Stimulated activated CD8-positive, alpha-beta memory T cell treated with anti-CD3 and anti-CD28 coated beads, Interleukin-2, amount 100 ng/mL, for 48 hours (primary cell): ENCODE measurements at places on chromosomes 7 and 10.

DNA sequence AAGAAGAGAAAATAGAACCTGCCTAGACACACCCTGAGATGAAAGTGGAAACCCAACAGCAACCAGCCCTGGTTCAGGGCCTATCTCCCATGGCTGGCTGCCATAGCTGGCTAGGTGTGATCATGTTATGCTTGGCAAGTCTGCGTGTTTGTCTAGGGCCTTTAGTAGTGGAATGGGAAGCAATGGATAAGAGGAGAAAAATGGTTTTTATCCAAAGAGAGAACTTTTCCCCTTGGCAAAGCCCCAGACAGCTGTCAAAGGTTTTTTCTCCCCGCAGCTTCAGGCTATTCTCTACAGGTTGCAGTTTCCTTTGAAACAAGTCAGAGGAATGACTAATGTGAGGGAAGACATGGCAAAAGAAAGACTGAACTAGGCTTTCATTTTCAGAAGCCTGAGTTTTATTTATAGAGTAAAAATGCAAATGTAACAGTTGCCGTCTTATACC lies 161.5 kb downstream of the SEMA3D start:
- no peak for DNase-seq

GRCh38 chr7:113652501-113652900 lies 266.3 kb downstream of the PPP1R3A start:
- no peak for DNase-seq

DNA sequence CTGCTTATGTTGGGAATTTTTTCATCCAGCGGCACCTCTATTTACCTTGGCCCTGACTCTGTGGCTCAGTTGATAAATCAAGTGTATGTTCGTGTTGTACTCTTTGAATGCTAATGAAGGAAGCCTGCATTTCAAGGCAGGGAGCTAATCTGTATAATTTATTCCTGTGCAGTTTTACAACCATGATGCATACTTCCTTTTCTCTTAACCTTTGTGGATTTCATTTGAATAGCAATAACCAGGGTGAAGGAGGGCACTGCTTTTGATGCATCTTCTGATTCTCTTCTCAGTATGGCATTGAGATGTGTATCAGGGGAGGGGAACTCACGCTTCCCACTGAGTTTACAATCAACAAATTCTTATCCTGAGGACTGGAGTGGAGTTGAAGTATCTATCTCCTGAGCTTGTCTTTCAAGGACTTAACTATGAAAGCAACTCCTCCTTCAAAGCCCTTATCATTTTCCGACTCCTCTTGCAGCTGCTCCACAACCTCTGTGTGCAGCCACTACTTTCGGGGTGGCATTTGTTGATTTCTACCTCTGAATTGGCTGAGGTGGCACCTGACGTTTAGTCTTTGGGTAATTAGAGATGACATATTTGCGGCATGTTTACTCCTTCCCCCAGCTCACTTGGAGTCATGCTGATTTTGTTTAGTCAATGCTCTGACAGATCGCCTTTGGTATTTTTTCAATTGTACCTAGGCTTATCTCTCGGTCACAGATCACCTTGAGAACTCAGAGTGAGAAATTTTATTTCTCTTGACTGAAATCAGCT lies 275.2 kb downstream of the PHTF2 start:
- DNase-seq: no peak

DNA sequence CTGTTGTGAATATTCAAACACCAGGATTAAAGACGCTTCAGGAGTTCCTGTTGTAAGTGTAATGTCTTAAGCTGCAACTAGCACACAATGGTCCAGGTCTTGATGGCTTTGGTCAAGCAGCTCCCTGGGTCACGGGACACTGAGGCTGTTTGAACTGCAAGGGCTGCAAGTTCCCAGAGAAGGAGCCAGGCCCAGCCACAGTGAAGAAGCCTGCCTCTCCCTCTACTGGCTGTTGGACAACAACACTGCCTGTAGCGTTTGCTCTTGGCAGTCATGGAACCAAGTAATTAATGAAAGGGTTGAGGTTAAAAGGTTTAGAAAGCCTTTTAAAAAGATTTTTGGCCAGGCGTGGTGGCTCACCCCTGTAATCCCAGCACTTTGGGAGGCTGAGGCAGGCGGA lies 31.9 kb upstream of the GUSB start:
- DNase-seq: no peak

- no peak for DNase-seq
These were observed 1221.4 kb downstream of the GATA3 start for GRCh38 chr10:9275861-9276260.

- no peak for DNase-seq
These were observed 69.1 kb downstream of the C10orf120 start for GRCh38 chr10:122630526-122630925.

DNA sequence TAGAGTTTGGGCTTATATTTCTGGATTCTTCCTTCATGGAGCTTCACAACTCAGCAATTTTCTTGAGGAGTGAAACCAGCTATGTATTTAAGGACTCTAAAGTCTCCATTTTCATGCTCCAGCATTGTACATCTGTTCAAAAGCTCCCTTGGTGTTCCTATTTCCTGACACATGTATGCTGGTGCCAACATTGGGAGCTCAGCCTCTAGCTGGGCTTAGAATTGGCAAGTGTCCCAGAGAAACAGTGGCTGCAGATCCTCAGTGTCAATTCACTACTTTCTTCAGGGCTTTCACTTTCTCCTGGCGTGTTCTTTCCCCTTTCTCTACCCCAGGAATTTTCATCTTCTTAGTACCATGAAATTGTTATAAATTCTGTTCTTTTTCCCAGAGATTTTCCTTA lies 103.1 kb downstream of the ZNF467 start:
- no peak for DNase-seq

GRCh38 chr7:141708351-141708750 lies at the start of gene WEE2:
TSS of gene WEE2 (plus strand) at chr7:141708353. CDS start at chr7:141708759, 406 bp downstream.
- DNase-seq: no peak

- DNase-seq: no peak
These were observed 162.2 kb downstream of the PKD1L1 start for GRCh38 chr7:47785923-47786556.

GRCh38 chr7:2713370-2713769 lies 25.4 kb downstream of the AMZ1 start:
- DNase-seq: no peak

DNA sequence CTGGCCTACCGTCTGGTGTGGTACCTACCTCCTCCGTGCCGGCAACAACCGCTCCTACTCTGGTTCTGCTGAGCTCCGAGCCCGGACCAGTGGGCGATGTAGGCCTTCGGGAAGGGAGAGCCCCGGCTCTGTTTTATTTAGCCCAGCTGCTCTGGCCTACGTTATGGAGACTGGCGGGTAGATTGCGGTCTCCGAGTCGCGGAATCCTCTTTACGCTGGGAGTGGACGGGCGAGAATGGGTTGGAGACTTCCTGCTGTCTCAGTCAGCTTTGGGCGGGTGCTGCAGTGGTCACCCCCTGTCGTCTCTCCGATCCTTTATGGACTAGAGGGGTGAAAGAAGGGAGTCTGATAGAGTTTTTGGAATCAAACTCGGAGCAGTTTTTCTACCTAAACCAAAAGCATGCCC lies 406 bp downstream of the CBLL1 start:
- DNase-seq: no peak

DNA sequence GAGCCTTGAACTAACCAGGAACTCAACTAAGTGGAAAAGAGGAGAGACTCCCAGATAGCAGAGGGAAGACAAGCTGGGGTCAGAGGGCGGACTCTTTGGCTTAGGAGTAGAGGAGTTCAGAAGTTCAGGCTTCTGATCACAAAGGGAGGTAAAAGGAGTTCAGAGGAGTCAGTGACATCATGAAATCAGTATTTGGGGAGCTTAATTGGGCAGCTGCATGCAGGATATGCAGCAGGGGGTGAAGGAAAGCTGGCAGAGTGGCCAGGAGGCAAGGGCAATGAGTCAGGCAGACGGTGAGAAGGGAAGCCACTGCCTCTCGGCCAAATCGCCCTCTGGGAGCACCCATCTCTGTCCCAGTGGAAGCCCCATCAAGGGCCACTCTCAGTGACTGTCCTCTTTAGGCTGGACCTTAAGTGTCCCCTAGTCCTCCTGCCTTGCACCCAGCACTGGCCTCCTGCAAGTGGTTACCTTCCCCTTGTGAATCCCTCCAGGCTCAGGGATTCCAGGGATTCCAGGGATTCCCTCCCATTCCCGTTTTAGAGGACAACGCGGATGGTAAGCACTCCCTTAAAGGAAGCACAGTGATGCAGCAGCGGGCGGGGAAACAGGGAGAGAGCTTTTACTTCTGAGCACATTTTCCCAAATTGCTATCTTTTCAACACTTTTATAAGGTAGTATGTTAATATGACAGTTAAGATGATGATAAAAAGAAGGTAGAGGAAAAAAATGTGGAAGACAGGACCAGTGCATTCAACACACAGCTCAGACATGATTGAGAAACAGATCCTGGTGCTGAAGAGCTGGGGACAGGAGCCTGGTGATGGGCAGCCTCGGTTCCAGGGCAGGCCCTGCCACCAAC lies 72.6 kb downstream of the KCNMA1 start:
- no peak for DNase-seq

DNA sequence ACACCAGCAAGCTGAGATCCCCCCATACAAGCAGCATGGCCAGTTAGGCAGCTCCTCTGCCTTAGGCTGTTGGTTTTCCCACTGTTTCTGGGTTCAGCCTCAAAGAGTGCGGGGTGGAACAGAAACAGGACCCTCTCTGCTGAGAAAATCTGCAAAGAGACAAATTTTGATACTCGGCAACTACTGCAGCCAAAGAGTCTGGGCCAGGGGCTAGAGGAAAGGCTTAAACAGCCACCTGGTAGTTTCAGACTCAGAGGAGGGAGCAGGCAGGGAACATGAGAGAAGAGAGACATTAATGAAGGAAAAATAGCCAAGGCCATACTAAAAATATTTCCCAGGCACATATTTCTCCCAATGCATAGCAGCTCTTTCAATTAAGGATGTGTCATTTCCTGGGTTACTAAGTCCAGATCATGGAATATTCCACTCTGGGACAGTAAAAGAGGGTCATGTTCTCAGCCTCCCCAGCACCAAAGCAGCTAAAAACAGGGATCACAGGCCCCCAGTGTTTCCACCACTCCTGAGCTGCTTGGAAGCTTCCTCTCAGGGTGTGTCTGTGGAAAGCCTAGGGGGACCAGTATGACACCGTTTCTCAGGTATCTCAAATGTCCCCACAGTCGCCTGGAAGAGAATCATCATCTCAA lies 29.8 kb downstream of the PDLIM1 start:
- no peak for DNase-seq

GRCh38 chr7:27139334-27140125 lies 4.0 kb downstream of the HOXA5 start:
- DNase-seq: no peak

DNA sequence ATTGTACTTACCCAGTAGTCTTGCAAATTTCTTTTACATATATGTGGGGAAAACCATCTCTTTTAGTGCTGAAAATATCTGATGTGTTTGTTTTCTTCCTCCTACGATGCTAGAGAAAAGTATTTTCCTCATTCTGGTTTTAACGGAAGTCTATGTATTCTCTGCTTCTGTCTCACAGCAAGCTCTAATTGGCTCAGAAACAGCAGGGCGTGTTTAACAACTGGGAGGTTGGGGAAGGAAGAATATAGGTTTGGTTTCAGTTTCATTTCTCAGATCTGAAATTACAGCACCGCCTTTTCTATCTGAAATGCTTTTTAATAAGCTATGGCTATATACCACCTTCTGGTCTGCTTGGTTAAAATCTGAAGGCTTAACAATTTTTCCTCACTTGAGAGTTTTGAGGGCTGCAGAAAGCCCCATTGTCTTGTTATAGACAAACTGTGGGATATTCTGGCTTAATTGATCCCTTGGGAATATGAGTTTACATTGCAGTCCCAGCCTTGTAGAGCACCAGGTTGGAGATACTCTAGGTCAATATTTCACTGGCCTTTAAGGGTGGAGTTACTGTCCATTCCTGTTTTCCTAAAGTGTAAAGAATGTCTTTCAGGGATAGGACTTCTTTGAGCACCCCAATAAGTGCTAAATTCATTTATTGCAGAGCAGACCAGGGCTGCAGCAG lies at the start of gene SAMD9:
Gene SAMD9, minus strand, starts transcription at position 128 of the 679 bp plus-strand sequence. CDS start 11,882 bp downstream, outside the sequence.
- DNase-seq: peak; percentile 18

GRCh38 chr7:18016547-18017444 lies 10.8 kb downstream of the PRPS1L1 start:
- DNase-seq: no peak

DNA sequence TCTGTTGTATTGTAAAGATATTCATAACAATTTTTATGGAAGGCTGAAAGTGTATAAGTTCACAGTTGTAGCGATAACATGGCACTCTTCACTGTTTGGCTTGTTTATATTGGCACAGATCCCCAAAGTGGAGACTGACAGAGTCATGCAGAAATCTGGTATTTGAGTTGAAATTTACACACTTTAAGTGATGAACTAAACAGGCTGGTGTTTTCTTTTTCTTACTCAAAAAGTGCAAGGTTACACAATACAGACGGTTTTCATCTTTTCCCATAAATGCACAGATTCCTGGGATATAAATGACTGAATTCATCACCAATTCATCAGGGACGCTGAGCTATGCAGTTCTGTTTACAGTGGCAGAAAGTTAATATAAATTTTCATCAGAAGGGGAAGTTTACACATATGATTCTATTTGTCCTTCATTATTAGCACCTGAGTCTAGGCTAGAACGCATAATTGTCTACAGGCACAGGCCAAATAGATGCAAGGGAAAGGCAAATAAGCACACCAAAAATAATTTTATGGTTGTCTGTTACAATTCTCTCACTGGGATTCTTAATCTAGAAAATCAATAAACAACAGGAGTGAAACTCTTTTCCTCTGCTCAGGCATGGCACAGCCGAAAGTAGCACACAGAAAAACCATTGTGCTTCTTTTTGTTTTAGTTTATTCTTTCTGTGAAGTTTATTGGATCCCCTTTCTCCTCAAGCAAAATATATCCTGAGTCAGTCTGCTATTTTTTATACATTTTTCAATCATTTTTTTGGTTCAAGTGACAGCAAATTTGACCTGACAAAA lies 88.0 kb downstream of the FOXP2 start:
- no peak for DNase-seq

- DNase-seq: no peak
These were observed 457 bp downstream of the PLOD3 start for GRCh38 chr7:101216860-101217387.

DNA sequence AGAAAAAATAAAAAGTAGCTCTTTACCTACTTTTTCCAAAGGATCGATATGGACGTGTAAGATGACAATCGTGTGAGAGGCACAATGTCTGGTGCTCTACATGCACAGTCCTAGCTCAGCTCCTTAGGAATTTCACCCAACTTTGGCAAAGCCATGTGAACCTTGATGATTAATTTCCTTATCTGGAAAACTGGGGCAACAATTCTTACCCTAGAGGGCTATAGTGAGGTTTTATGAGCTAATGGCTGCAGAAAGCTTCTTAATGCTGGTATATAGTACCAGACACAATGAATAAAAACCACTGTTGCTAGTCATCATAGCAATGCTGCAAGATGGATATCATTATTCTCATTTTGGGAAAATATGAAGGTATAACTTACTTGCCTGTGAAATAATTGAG lies 202.7 kb downstream of the PARD3 start:
- DNase-seq: no peak

GRCh38 chr7:91832493-91833045 lies 47.9 kb downstream of the MTERF1 start:
- no peak for DNase-seq

DNA sequence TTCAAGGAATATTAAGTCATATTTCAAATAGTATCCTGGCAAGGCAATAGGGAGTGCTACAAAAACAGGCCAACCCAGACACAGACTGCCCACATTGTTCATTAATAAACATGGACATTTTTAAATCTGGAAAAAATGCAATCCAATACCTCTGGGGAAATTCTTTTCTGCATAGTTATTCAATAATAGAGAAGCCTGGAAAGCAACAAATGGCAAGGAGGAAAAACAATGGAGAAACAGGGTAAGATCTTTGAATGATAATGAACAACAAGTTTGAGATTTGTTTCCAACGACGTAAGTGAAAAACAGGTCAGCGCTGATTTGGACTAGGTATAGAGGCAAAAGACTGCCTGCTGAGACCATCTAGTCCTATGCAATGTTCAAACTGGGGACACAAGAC lies 44.7 kb upstream of the ZNF800 start:
- DNase-seq: no peak
